Kidney (tissue), 22 donors: ENCODE measurements at places on chromosomes 16 and 17. TPM values are rescaled to one million over a fixed set of nuclear protein-coding genes. Genes with fewer than 3 reads are reported as not detected.

- no peak for DNase-seq
These were observed 47.1 kb downstream of the CMIP start for GRCh38 chr16:81491541-81492188.

DNA sequence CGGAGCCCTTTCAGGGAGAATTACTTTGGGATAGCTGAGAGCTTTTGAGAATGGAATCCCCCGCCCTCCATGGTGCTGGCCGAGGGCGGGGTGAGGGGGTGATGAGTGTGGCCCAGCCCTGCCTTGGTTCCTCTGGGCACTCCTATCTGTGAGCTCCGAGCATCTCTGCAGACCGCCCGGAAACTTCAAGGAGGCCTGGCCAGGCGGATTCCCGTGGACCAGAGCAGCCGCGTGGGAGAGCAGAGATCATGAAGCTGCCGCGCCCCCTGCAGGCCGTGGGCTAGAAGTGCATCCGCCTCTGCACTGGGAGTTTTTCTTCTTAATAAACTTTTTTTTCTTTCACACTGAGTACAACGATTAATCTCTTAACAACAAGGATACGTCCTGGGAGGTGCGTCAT lies 392.9 kb upstream of the EEF2KMT start:
- DNase-seq: peak; percentile 70

- DNase-seq: no peak
These were observed 221.8 kb downstream of the CDH11 start for GRCh38 chr16:64900019-64900418.

- no peak for DNase-seq
These were observed 2.1 kb downstream of the RHBDL3 start for GRCh38 chr17:32267690-32268205.

The MSLN gene
- total RNA-seq: 19.4 TPM
